Mesothelial cell of epicardium (in vitro differentiated cells): ENCODE measurements at places on chromosomes 3 and 15. TPM values are rescaled to one million over a fixed set of nuclear protein-coding genes. Genes with fewer than 3 reads are reported as not detected.

PLSCR2 gene
- 0.31 TPM in 1 of 3 replicates, not detected in the others for total RNA-seq

CHRNB4 gene
- 2.2 to 3.2 TPM (median 2.8 TPM) in 3 replicates for total RNA-seq

MESP2 gene
- total RNA-seq, result 0.29 TPM in 1 of 3 replicates, not detected in the others

KCNAB1 gene
- total RNA-seq, result 3.5 to 5.6 TPM (median 3.7 TPM) in 3 replicates

ADAMTS9 gene
- 115 to 129 TPM (median 127 TPM) in 3 replicates for total RNA-seq

GHSR gene
- total RNA-seq, result not detected in 3 replicates

CHST13 gene
- not detected in 3 replicates for total RNA-seq

C3orf18 gene
- 12.7 to 15.1 TPM (median 12.8 TPM) in 3 replicates for total RNA-seq

PPP1R2 gene
- 27.4 to 31.3 TPM (median 30.2 TPM) in 3 replicates for total RNA-seq

GNAI2 gene
- total RNA-seq, result 155 to 159 TPM (median 156 TPM) in 3 replicates

GOLGA6A gene
- 0.20 to 0.94 TPM (median 0.29 TPM) in 3 replicates for total RNA-seq

MYH15 gene
- total RNA-seq, result 0.20 to 0.36 TPM (median 0.27 TPM) in 3 replicates
